Liver (tissue), 10 donors: ENCODE measurements at places on chromosomes 7 and 10.

GRCh38 chr10:87646935-87647334 is 12.7 kb upstream of the PAPSS2 start:
- no peak for DNase-seq

DNA sequence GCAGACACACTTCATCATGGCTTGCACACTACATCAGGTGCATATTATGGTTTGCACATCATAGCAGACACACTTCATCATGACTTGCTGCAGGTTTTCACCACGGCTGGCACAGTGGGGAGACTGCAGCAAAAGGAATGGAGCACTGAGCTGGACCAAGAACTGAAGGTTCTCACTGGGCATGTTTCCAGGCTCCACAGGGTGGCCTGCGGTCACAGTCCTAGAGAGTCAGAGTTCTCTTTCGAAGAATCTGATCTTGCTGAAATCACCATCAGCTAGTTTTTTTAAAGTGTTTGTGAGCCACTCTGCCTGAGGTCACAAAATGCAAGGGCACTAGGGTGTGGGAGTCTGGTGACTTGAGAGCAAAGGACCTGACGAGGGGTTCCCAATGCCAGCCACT is 140.4 kb upstream of the NPY start:
- DNase-seq, result no peak

DNA sequence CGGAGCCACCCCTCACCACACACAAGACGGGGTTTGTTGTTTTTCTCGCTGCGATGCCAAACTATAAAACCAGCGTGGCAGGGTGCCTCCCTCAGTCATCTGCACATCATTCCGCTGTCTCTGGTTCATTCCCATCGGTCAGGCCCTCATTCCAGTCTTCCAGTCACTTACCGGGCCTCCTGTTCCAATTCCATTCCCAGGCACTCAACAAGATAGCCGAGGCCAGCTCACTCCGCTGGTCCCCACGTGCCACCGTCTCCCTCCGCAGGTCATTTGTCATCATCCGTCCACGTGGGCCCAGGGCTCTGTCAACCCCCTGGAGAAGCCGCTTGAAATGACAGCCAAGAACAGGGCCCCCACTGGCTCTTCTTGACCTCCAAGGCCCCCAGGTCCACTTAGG is 6.1 kb upstream of the TMEM184A start:
- no peak for DNase-seq

GRCh38 chr7:27775782-27776181 is 35.8 kb downstream of the TAX1BP1 start:
- DNase-seq, result no peak

- DNase-seq, result no peak
Observed at GRCh38 chr7:85924062-85924461, 719.6 kb upstream of the GRM3 start.

DNA sequence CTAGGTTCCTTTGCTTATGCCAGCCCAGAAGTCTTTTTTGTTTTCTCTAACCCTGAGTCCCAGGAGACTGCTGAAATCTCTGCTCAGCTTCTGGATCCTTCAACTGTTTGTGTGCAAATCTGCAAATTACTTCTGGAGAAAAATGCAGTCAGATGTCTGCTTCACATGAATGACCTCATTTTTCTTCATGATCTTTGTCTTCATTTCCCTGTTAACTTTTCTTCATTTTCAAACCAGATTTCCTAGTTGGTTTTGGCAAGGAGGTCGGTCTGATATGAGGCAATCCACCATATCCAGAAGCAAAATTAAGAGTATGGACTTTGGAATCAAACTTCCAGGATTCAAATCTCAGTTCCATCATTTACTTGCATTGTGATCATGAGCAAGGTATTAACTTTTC is 66.8 kb downstream of the ZNF503 start:
- DNase-seq, result no peak

DNA sequence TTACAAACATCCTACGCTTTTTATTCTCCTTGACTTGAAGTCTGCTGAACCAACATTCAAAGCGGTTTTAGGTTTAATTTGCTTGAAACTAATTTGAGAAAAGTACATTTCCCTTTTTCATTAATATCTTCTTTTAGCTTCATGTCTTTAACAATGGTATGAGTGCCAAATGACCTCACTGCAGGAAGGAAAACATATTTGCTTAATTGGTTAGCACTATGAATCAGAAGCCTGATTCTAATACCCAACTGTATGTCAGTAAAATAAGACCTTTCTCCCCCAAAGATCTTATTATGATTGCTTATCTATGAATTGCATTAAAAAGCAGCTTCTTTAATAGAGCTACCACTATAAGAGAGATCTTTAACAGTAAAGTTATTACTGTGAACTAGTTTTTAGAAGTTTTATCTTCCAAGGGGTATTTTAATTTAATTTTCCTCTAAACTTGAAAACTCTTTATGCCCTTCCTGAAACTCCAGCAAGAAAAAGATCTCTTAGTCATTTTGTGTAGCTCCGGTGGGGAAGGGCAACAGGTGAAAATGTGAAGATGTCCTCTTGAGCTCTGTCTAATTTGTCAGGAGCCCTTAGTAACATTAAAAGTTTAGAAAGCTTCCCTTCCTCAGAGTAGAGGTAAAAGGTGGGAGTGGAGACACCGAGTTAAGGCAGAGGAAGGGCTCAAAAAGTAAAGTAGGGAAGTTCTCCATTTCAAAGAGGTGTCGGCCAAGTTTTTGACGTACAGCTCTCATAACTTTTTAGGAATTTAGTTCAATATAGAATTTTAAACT is 6.1 kb downstream of the COL1A2 start:
- no peak for DNase-seq

GRCh38 chr7:11701829-11702560 is 130.0 kb downstream of the THSD7A start:
- no peak for DNase-seq

- no peak for DNase-seq
Observed at GRCh38 chr10:96758423-96758822, 38.1 kb upstream of the PIK3AP1 start.

DNA sequence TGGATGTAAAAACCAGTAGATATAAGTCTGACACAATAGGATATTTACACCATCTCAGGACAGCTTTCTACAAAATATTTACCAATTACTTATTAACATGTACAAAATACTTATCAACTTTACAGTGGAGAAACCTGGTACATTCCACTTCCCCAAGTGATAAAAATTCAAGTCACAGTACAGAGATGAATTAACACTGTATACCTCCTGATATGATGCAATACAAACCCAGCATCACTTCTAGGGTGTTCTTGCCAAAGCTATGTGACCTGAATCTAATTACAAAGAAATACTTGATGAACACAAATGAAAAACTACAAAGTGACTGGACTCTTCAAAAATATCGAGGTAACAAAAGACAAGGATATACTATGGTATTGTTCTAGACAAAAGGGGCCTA is 156.4 kb upstream of the FGFR2 start:
- DNase-seq, result no peak

DNA sequence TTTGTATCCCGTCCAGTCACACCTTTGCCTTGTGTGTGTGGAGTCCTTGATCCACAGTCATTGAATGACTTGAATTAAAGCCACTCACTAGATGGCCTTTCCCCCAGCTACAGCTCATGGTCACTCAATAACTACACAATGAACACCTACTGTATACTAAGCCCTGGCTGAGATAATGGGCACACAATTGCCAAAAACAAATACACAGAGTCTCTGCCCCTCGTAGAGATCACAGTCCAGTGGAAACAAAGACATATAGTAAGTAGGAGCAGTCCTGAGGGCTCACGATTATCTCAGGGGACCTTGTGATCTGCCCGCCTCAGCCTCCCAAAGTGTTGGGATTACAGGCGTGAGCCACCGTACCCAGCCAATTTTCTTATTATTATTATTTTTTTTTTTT is 22.1 kb upstream of the DDIT4 start:
- no peak for DNase-seq

- DNase-seq, result no peak
Observed at GRCh38 chr10:127227663-127228062, 31.3 kb upstream of the INSYN2A start.

DNA sequence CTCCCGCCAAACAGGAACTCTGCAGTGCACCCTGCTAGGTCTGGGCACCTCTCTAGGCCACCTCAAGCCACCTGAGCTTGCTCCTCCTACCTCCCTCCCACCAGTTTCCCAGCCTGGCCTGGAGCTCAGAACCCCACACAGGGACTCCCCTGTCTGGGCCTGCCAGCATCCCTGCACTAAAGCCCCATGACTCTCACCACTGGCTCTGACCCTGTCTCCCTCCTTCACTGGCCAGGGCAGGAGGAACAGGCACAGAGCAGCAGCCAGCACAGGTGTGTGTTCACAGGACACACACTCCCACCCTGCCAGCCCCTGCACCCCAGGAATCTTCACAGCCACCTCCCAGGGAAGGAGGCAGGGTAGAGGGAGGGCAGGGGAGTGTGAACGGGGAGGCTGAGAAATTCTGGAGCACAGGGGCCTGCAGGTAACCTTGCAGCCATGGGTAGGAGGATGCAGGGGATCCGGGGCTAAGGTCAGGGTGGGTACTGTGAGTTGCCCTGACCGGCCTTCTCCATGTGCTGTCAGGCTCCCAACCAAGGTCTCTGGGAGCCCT is 13.9 kb upstream of the ANTXRL start:
- DNase-seq, result no peak

GRCh38 chr7:100185726-100186125 is 8.0 kb downstream of the STAG3 start:
- DNase-seq, result no peak

GRCh38 chr7:147513451-147513850 is 1077.1 kb upstream of the C7orf33 start:
- no peak for DNase-seq

- no peak for DNase-seq
Observed at GRCh38 chr7:21959387-21959776, 13.7 kb upstream of the CDCA7L start.

DNA sequence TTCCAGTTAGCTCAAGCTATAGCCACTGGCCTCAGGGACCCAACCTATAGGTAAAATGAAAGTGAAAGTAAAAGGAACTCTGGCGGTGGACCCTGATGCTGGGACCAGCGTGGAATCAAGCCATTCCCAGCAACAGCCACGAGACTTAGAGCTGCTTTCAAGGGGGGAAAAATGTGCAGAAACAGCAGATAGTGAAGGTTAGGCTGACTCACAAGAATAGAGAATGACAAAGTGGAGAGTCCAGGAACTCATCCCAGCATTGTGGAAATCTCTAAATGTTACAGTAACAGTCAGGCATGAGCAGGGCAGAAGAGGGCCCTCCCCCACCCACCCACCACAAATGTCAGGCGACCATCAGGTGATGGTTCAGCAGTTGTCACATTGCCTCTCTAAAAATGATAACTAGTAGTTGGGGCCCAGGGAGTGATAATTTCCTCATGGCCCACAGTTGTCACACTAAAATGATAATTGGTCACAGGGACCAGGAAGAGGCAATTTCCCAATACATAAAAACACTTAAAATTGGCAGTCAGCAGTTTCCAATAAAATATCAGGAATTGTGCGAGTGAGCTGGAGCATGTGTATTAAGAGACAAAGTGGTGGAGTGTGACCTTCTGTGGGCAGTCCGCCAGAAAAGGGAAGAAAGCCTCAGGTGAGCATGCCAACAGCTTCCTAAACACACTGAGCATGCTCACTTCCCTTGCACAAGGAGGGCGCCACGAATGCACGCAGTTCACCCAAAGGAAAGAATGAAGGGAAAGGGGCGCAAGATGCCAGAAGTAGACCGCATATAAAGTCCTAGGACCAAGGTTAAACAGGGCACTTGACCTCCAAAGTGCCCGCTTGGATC is 129.8 kb upstream of the PPP1R3A start:
- DNase-seq, result no peak

GRCh38 chr10:127926455-127926854 is 19.6 kb downstream of the PTPRE start:
- no peak for DNase-seq

- no peak for DNase-seq
Observed at GRCh38 chr7:142802301-142802700, 31.5 kb downstream of the PRSS2 start.

GRCh38 chr10:6233725-6234277 is 31.1 kb downstream of the PFKFB3 start:
- no peak for DNase-seq

DNA sequence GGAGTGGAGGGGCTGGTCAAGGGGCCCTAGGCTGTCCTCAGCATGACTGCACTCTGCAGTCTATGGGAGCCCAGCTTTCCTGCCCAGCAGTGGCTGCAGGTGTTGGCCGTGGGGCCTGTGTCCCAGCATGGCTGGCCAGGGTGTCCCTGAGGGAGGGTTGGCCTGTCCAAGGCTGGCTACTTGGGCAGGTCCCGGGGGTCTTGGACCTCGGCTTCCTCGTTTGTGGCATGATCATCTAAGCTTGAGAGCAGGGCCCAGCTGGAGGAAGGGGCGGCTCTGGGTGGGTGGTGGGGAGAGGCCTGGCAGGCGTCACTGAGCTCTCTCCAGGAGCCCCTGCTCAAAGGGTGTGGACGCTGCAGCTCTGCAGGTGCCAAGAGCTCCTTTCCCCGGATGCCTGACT is 43.7 kb upstream of the CFAP46 start:
- no peak for DNase-seq

GRCh38 chr7:44211126-44211675 is 10.4 kb downstream of the YKT6 start:
- DNase-seq, result no peak

DNA sequence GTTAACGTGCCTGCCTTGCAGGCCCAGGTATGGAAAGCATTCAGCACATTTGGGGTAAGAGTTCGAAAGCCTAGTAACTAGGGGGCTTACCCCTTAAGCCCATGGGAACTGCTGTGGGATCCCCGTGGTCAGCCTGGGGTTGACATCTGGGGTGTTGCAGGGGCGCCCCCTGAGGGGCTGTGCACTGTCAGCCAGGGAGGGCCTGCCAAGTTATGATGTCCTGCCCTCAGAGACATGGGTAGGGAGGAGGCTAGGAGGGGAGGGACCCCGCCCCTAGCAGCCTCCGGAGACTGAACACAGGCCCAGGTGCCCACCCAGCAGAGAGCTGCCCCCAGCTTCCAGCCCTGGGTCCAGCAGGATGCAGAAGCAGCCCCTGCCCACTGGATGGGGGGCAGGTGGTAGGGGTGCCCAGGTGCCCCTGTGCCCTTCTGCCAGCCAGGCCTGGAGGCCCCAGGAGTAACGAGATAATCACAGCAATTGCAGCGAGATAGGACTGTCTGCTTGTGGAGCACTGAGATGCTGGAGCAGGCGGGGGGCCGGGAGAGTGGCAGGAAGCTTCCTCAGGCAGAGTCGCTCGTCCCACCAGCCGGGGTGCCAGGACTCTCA is 153.3 kb downstream of the UBE2H start:
- no peak for DNase-seq

GRCh38 chr7:113320419-113320818 is 202.1 kb upstream of the SMIM30 start:
- DNase-seq, result no peak

DNA sequence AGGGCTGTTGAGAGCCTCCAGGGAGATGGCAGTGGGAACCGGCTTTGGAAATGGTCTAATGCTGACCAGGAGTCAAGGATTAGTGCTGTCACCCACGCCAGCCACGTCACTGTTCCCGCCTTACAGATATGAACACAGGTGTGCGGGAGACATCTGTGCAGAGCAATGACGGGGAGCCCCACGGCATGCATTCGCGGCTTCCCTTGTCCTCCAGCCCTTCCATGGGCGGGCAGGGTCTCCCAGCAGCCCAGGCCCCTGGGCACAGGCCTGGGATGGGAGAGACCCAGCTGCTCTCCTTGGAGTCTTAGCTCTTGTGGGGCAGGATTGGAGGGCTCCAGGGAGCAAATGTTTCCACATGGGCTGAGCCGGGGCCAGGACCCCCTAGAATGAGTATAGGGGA is 94.2 kb downstream of the MYL10 start:
- no peak for DNase-seq
